ENCODE measurements at places on chromosomes 12 and 14.

GRCh38 chr12:28878629-28879028 is 270.4 kb upstream of the FAR2 start:
- no peak for DNase-seq

DNA sequence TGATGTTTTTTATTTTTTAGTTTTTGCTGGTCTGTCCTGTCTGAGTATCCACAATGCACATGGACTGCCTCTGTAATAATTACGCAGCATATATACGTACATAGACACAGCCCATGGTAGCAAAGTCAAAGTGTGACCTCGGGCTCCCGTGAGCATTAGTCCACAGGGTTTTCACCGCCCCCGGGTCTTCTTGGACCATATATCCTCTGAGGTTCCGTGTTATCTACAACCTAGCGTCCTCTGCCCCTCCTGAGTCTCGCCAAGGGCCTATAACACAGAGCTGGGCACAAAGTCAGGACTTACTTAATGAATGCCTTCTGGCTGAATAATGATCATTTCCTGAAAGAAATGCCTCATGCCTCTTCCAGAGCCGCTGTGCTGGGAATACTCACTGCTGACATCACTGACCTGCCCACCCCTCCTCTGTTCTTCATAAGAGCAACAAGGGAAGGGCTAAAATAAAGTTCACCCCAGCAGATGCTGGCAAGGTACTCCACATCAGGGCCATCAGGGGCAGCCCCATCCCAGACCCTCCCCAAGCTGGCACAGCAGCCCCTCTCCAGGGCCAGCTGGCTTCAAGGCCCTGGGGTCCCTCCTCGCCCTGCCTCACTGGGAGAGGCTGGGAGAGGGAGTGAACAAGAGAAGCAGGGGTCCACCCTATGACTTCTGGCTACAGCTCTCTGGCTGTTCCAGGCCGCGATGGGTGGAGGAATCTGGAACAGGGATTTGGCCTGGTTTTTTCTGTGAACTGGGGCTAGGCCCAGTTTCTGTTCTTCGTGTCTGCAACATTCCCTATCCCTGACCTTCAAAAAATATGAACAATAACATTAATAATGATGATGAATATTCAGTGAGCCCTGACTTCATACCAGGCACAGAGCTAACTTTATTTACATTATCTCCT is 7.9 kb downstream of the HDAC7 start:
- peak; percentile 88 for DNase-seq

- DNase-seq: no peak
Measured at GRCh38 chr12:45008211-45008610, 42.7 kb downstream of the DBX2 start.

DNA sequence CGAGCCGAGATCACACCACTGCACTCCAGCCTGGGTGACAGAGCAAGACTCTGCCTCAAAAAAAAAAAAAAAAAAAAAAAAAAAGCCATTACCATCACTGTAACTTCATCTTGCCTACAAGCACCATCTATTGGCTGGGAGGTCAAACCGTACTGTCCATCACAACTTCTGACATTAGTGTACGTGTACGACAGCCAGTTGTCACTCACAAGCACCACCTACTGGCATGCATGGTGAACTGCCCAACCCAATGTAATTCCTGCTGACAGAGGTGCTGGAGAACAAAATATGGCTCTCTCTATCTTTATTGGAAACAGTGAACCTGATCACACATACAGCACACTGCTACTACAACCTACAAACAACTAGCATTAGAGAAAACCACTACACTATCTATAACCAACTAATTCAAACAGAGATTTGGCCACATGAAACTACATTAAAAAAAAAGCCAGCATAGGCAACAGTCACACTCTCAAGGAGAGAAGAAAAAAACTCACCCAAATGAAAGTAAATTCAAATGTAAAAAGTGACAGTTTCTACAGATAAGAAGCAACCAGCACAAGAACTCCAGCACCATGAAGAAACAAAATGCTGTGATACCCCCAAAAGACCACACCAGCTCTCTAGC is 82.3 kb downstream of the PUS7L start:
- DNase-seq: no peak

DNA sequence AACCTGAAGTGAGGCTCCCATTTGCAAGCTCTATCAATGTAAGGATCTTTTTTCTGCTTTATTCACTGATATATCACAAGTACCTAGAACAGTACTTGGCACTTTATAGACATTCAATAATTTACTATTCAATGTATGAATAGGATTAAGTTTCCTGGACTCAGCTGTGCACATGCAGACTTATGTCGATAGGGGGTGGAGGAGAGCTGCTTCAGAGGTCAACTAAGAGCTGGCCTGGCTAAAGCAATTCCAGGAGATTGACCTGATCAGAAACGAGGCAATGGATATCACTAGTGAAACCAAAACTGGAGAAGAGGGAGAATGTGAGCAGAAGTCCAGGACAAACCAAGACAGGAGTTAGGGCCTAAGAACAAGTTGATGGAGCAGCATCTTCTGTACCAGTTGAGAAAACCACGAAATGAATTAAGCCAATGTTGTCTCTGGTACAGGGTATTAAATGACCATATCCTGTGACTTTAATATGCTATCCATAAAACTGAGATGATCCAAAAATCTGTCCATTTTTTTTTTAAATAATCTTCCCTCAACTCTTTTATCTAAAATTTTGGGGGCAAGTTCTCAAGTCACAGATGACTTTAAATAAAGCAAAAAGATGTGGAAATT is 169.2 kb downstream of the PIK3C2G start:
- DNase-seq: peak; percentile 33

- DNase-seq: no peak
Measured at GRCh38 chr12:25469368-25469767, 83.7 kb downstream of the LMNTD1 start.

Measured in stromal cell of bone marrow (primary cell).